ENCODE measurements at places on chromosomes 2 and 18.

GRCh38 chr2:196967116-196967515, 40.6 kb upstream of the PGAP1 start:
- no peak for DNase-seq

GRCh38 chr2:236769981-236770671, 200.5 kb downstream of the ACKR3 start:
- DNase-seq, result no peak

DNA sequence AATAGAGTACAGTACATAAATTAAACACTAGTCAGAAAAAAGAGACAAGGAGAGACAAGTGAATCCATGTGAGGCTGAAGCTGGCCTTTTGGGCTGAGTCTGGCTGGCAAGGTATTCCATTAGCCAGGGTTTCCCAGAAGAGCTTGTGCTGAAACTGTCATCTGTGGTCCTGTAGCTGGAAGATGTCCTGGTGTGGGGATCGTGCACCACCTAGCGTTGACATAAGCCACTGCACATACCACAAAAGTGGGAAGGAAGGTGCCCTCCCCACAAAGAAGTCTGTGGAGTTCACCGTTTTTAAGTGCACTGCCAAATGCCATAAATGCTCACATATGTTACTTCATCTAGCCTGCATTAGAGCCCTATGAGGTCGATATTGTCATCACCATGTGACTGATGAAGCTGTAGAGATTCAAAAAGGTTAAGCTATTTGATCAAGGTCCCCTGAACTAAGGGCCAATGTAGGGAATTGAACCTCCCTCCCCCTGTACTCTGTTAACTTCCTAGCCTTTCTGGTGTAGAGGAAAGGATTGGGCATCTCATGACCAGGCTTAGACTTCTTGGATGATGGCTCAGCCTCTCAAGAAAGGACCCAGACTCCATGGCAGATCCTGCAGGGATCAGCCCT, 31.9 kb upstream of the GALNT14 start:
- peak; percentile 52 for DNase-seq

GRCh38 chr2:27797841-27798240, 26.3 kb downstream of the MRPL33 start:
- no peak for DNase-seq

DNA sequence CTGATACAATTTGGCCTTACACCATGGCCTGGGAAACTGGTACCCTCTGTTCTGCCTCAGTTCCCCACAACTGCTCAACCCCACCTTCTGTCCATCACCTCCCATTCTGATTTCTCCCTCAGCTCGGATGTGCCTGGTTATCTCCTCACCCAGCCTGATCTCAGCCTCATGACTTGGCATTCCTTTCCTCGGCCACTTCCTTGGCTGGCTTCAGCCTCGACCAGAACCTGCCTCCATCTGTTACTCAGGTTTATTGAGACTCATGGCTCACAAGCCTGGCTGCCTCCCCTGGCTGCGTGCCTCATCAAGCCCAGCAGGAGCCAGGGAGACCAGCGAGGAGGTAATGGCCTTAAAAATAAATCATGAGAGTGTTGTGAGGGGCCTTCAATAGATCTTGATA, 356.2 kb upstream of the SPRED2 start:
- no peak for DNase-seq

GRCh38 chr2:41026613-41027012, 574.7 kb upstream of the SLC8A1 start:
- DNase-seq, result no peak

GRCh38 chr2:54053830-54054229, 61.6 kb upstream of the ACYP2 start:
- no peak for DNase-seq

GRCh38 chr2:226185616-226186211, 613.9 kb downstream of the IRS1 start:
- DNase-seq, result no peak

DNA sequence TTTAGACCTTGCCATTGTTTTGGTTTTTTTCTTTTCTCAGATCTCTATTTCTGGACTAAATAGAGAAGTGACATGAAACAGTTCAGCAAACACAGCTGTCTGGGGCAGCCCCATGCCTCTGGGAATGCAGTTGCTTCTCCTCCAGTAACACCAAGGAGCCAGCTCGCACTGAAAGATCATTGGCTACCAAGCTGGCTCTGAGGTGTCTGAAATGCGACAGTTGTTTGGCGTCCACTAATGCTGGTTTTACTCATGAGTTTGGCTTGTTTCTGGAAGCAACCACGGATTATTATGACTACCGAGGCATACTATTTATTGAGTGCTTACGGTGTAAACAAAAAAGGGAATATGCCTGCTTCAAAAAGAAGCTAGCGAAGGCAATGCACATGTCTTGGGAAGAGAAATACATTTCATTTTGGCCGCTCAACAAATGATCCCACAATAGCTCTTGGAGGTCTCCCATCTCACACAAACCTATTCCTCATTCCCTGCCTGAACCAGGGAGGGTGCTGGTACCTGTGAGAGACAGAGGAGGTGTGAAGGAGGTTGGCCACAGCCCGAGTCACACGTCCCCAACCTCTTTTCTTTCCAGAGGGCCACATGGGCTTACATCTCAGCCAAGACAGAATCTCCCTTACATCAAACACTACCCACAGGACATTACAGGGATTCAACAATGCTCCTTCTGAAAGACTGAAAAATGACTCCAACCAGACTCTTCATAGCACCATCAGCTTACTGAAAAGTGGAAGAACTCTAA, 37.5 kb upstream of the NEB start:
- DNase-seq, result no peak

DNA sequence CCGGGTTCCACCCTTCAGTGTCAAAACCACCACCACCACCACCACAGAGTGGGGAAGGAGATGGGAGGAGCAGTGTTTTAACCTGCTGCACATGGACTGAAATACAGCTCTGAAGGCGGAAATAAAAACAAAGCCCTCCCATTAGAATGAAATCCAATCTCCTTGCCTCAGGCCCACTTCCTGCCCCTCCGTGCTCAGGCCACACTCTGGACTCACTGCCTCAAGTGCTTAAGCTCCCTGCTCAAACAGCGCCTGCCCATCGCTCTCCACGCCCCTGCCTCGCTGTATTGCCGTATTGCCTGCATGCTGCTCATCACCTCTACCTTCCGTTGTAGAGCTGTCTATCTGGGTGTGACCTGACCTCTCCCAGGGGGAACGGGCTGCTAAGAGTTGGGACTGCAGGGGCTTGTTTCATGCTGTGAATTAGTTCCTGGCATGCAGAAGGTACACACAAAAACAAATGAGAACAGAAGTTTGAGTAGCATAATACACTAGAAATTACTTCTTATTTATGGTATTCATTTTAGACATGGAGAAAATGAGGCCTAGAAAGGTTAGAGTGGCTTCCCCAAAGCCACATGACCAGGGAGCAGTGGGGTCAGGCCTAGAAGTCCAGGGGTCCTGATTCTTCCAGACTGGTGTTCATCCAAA, 31.6 kb upstream of the NEB start:
- DNase-seq, result no peak

DNA sequence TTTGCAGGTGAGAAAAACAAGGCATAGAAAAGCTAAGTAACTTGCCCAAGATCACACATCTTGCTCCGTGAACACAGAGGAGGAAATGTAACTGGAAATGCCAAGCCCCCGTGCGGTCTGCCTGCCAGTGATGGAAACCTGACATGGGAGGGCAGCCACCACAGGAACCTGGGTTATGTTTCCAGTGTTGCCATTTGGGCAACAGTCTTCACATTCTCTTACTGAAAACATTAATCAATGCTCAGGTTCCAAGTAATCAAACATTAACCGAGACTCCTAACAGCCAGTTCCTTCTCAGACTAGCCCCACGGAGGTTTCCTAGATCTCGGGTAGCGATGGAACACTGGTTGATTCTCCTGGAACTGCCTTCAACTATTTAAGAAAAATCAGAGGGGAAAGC, 2.5 kb downstream of the TGFA start:
- no peak for DNase-seq

GRCh38 chr2:231696004-231696367, 12.3 kb upstream of the PTMA start:
- no peak for DNase-seq

DNA sequence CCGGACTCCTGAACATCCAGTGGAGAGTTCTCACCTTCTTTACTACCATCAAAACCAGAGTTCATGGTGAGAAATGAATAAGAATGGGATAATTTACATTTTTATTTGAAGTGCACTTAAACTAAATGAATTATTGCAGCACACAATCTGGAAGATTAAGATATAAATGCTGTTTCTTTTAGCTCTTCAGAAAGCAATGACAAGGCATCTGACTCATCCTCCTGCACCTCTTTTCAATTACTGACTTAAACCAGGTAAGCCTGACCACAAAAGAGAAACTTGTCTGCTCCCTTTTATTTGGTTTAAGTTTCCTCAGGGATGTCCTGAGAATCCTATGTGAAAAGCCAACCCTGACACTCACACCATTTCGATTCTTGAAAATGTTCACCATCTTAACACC, 720 bp upstream of the DSC2 start:
- DNase-seq, result no peak

GRCh38 chr2:62570861-62571698, 65.1 kb upstream of the TMEM17 start:
- no peak for DNase-seq

- DNase-seq, result no peak
These were observed 59.3 kb downstream of the HDLBP start for GRCh38 chr2:241256168-241256545.

- no peak for DNase-seq
These were observed 36.9 kb downstream of the ST8SIA3 start for GRCh38 chr18:57389271-57389670.

DNA sequence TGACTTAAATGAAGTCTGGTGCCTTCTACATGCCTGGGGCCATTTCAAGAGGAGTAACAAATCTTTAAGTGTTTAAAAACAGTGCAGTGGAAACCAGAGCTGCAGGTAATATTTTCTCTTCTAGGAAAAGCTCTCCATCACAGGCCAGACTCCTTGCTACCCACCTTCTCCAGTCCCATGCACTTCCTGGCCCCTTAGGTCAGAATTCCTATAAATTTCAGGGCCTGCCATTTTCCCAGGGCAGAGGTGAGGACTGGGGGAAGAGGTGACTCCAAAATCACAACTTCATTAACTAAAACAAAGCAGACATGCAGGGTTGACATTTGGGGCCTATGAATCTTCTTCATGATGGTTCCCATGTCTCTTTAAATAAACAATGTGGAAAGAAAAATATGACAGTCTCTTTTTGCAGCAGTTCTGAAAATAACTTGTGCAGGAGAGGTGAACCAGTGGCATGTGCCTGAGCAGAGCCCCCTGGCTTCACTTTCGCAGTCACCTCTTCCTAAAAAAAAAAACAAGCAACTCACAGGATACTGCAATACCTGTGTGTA, 63.7 kb upstream of the TANC1 start:
- DNase-seq, result no peak

DNA sequence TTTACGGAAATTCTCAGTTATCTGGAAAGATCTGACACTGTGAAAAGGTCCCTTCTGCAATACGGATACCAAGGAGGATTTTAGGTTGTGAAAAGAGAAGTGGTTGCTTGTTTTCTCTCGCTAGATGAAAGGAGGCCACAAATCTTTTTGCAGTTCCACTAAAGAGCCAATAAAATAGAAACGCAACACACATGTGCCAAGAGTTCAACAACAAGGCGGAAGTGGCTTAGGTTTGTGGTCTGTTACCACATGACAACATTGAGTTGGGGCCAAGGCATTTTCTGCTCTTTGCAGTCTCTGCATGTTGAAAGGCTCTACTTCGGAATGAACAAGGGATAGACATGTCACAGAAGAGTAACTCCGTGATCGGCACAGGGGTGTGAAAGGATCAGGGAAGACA, 115.7 kb upstream of the OSR1 start:
- DNase-seq, result no peak

DNA sequence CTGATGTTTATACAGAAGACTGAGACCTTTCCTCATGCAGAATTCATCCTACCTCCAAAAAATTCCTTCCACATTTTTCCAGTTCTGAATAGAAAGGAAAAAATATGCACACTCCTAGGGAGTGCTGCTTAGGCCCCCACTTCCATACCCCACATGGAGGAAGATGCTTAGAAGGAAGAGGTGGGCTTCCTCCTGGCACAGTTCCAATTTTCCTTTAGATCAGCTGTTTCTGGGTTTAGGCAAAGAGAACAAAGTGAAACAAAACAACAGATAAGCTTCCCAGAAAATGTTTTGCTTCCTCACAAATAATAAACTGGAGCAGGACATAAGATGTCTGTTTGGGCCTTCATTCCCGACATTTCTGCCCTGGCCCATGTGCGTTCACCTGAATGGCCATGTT, 172.6 kb downstream of the PRPF40A start:
- DNase-seq, result no peak

- DNase-seq, result no peak
These were observed 3.5 kb downstream of the IMP4 start for GRCh38 chr2:130346041-130346740.

DNA sequence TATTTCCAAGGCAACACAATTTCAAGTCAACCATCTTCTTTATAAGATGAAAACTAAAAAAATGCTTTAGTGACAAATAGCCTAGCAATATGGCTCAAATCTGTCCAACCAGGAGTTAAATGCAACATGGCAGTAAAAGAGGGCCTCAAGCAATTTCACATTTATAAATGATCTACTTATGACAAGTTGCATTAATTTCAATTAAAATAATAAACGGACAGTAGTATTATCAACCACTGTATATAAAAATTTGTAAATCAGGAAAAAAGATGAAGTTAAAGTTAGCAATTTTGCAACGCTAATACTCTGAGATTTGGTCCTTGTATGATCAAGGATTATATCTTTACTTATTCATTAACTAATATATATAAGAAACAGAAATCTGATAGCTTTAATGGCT, 19.3 kb downstream of the CCDC88A start:
- DNase-seq, result no peak

DNA sequence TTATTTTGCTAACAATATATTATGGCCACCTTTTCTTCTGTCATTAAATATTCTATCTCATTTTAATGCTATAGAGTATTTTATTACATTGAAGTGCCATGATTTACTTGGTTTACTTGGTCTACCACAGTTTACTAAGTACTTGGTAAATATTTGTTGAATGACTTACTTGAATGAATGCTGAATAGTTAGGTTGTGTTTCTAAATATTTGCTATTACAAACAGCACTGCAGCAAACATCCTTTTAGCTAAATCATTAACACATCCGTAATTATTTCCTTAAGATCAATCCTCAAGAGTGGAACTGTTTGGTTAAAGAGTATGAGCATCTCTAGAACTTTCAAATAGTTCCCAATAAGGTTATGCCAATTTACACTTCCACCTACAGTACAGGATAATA, 318.7 kb downstream of the MYCN start:
- DNase-seq, result no peak

GRCh38 chr2:197265036-197265435, 45.5 kb downstream of the ANKRD44 start:
- no peak for DNase-seq

- peak; percentile 80 for DNase-seq
These were observed 28.4 kb upstream of the PUM2 start for GRCh38 chr2:20378891-20379519.

GRCh38 chr18:35118641-35119040, 77.4 kb downstream of the MAPRE2 start:
- no peak for DNase-seq

DNA sequence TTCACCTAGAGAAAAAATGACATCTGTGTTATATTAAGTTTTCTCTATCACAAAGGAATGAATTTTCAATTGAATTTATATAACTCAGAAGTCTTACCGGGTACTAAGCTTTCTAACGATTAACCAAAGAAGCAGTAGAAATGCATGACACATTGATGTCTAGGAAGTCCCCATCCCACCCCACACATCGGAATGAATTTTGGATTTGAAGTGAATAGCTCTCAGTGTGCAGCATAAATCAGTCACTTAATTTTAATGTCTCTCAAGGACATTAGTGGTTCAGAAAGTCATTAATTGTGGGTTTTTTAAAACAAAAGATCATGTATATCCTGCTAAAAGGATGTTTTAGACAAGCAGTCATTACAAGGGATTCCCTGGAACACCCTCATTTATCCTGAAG, 141.4 kb upstream of the PIEZO2 start:
- no peak for DNase-seq
